ELR (cell line): ENCODE measurements at places on chromosomes 6 and 20.
A peak's percentile ranks its signal among the peaks of the same experiment; 100 is the strongest.

DNA sequence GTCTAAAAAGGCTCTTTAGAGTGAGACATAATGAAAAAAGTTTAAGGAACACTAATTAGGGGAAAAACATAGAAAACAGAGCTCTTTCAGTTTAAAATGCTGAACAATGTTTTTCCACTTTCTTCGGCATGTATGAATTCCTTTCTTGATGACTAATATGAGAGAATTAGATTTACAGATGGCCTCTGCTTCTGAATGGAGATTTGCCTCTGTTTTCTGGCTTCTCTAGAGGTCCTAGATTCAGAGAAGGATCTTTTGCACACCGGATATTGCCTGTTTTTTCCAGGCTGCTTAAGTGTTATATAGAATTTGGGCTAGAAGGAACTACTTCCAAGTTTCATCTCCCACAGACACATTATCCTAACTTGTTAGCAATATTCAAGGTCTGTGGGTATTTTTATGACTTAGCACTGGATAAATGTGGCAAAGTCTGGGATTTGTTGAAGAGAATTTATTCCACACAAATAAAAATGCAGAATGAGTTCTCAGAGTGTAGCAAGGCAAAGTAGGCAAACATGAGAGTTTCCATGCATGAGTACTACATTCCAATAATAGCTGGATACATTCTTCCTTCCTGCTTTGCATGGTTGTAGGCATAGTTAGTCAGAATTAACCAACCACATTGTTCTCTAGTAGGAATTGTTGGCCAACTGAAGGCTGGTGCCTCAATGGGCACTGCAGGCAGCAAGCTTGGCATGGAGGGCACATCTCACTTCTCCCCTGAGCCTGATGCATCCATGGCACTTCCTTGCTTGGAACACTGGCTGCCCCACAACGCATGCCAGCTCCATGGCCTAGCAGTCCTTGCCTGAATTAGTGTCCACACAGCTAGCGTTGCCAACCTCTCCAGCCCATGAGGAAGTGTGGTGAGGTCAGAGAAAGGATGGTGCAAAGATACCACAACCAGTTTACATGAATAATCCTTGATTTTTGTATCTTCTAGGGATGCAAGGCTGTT, 224.2 kb downstream of the CLIC5 start:
- peak; percentile 70 for DNase-seq

GRCh38 chr20:6886065-6886729, 118.7 kb downstream of the BMP2 start:
- no peak for DNase-seq

DNA sequence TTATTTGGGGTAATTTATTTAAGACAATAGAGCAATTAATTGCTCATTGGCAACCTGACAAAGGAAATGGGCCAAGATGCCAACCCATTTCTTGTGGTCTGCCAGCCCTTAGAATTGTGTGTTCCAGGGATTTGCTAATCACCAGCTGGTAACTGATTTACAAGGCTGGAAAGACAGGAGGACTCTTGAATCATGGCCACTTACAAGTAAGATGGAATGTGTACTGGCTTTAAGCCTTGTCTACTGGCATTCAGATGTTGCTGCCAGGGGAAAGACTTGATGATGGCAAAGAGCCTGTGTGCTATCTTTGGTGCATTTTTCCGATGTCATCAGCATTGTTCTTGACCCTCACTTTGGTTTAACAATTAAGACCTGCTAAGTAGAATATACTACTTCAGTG, 91.0 kb downstream of the BCKDHB start:
- DNase-seq, result no peak

GRCh38 chr20:58627212-58628072, 23.6 kb upstream of the STX16 start:
- no peak for DNase-seq

- DNase-seq, result no peak
These were observed 265.7 kb downstream of the SOX4 start for GRCh38 chr6:21859193-21859735.
